Kasumi-1 (cell line): ENCODE measurements at places on chromosomes 7 and 10.

DNA sequence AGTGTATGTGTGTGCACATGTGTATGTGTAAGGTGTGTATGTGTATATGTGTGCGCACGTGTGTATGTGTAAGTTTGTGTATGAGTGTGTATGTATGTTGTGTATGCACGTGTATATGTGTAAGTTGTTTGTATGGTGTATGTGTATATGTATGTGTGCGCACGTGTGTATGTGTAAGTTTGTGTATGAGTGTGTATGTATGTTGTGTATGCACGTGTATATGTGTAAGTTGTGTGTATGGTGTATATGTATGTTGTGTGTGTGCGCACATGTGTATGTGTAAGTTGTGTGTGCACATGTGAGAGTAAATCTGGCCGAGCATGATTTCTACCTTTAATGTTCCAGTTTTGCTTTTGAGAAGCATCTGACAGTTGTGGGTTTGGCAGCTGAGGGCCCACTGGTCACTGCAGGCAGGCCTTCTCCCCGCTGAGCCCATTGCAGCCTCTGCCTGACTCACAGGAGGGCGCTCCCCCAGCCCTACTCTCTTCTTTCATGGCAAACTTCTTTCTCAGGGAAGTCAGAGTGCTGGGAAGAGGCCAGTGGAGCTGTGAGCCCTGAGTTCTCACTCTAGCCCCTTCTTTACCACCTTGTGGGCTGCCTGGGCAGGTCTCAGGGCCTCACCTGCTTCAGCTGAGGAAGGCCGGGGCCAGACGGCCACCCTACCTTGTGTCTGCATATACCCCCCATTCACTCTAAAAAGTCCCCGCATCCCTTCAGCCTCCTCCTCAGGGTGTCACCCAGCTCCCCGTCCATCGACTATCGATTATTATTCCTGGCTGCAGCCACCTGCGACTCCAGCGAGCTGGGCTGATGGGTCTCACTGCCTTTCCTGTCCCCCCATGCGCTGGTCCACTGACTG is 11.2 kb downstream of the WDR86 start:
- DNase-seq, result no peak

DNA sequence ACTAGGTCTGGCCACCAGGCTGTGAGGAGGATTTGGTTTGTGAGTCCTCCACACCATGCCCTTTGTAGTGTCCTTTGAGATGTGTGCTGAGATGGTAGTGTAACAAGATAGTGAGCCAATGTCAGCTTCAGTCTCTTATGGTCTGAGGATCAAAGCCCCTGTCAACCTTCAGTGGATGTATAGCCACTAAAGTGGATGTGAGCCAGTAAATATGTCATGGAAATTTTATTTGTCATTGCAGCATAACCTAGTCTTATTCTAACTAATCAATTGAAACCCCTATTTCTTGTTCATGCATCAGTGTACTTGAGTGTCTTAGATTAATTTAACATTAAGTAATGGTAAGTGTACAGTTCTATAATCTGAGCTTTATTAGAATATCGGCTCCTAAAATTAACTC is 51.0 kb upstream of the WAC start:
- no peak for DNase-seq

- DNase-seq, result no peak
Observed at GRCh38 chr7:43385856-43386255, 197.1 kb upstream of the STK17A start.

- no peak for DNase-seq
Observed at GRCh38 chr10:66294538-66294937, 631.3 kb upstream of the LRRTM3 start.

DNA sequence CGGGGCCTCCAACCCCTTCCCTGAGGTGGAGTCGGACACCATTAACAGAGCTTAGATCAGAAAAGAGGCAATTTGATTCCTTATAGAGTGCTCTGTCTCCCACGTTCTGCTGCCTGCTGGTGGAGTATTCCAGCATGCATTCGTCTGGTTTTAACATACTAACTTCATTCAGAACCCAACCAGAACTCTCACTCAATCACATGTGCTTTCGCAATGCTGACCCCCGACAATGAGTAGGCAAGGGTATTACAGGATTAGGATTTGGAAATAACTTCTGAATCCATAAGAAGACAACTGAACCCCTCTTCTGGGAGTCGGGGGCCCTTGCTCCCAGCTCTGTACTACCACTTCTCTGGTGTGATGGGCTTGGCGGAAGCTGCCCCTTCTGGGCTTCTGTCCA is 55.7 kb upstream of the HABP2 start:
- no peak for DNase-seq

GRCh38 chr7:50837965-50838364 is 55.3 kb upstream of the GRB10 start:
- no peak for DNase-seq

GRCh38 chr10:11330383-11331045 is 280.9 kb downstream of the USP6NL start:
- no peak for DNase-seq
